EH (cell line): ENCODE measurements at places on chromosomes 13 and 19.

GRCh38 chr13:32135655-32136054 is 104.1 kb downstream of the FRY start:
- DNase-seq, result peak; percentile 89

GRCh38 chr13:112855859-112856258 is 113.2 kb upstream of the MCF2L start:
- no peak for DNase-seq

- DNase-seq, result peak; percentile 67
Measured at GRCh38 chr19:45568732-45569131, 15.9 kb downstream of the OPA3 start.

DNA sequence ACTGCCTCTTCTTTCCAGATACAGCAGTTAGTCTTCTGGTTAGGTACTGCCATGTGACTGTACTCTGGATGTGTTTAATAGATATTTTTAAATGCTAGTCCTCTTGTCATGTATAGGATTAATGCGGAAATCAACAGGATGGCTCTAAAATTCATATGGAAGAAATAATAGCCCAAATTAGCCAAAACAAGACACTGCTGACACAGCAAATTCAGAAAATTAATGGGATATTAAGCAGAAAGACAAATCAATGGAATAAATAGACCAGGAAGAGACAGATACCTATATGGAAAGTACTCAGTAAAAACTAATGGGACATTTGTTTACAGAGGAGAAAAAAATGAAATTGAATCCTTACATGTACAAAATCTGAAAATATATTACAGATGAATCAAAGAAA is 679.3 kb upstream of the PCDH20 start:
- no peak for DNase-seq

GRCh38 chr19:46623915-46624502 is 880 bp downstream of the PTGIR start:
- no peak for DNase-seq

- no peak for DNase-seq
Measured at GRCh38 chr19:6677883-6678689, 8.1 kb upstream of the TNFSF14 start.

- DNase-seq, result peak; percentile 10
Measured at GRCh38 chr13:109868578-109869311, 82.4 kb upstream of the IRS2 start.

DNA sequence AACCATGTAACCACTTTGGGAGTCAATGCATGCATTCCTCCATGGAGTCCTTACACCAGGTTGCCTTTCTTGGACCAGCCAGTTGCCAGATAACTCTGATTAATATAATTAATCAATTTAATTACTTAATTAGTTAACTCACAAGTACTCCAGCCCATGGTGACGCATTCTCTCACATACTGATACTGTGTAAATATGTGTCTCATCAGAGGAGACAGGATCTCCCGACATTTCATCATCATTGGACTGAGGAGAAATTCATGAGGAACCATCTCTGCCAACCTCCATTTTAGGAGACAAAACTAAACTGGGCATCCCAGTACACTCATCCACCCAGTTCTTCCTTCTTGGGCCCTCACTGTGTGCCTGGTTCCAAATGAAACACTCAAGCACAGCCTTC is 6.5 kb upstream of the CASP14 start:
- no peak for DNase-seq

DNA sequence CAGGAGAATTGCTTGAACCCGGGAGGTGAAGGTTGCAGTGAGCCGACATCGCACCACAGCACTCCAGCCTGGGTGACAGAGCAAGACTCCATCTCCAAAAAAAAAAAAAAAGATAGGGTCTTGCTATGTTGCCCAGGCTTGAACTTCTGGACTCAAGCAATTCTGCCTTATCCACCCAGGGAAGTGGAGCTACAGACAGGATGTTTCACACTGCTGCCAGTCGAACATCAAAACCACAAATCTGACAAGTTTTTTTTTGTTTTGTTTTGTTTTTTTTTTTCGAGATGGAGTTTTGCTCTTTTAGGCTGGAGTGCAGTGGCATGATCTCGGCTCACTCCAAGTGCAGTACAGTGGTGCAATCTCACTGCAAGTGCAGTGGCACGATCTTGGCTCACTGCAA is 10.8 kb downstream of the XPO4 start:
- DNase-seq, result no peak

- DNase-seq, result no peak
Measured at GRCh38 chr19:18456974-18457373, 19.0 kb upstream of the ISYNA1 start.

DNA sequence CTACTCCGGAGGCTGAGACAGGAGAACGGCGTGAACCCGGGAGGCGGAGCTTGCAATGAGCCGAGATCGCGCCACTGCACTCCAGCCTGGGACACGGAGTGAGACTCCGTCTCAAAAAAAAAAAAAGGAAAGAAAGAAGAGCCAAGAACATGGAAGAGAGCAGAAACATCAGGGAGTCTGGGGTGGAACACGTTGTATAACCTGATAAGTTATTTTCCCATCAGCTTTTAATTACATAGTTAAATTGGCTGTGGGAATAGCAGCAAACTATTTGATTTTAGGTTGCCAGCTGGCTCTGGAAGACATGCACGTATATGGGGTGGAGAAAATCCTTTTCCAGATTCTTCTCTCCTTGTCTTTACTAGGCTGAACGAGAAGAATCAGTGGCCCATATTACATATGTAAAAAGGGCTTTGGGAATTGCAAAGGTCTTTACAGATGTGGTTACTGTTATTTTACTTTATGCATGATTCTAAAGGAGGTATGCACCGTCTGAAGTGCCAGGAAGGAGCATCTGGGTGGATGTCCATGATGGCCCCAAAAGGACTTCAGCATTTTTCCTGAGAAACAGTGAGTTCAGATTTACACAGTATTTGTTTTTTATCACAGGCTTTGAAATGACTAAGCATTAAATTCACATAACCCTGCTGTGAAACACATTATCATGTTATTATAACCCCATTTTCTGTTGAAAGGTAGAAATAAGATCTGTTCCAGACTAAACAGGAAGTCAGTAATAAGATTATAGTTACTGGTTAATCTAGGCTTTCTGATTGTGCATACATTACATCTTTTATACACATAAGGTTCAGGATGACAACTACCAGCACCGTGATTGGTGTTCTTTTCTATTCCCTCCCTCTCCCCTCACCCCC is 4.6 kb upstream of the NAA16 start:
- DNase-seq, result peak; percentile 42

DNA sequence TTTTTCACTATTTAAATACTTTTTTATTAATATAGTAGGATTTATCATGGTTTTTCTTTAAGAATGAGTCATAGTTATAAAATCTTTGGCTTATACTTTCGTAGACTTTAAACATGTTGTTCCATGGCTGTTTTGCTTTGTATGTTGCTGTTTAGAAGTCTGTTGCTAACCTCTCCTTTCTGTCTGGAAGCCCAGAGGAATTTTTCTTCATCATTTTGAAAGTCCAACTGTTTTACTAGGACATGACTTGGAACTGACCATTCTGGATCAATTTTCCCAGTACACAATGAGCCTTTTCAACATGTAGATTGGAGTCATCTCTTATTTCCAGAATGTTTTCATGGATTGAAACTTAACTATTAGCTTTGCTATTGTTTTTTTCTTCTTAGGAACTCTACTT is 7.9 kb downstream of the CAB39L start:
- peak; percentile 42 for DNase-seq

GRCh38 chr13:112943309-112944125 is 25.5 kb upstream of the MCF2L start:
- peak; percentile 46 for DNase-seq

DNA sequence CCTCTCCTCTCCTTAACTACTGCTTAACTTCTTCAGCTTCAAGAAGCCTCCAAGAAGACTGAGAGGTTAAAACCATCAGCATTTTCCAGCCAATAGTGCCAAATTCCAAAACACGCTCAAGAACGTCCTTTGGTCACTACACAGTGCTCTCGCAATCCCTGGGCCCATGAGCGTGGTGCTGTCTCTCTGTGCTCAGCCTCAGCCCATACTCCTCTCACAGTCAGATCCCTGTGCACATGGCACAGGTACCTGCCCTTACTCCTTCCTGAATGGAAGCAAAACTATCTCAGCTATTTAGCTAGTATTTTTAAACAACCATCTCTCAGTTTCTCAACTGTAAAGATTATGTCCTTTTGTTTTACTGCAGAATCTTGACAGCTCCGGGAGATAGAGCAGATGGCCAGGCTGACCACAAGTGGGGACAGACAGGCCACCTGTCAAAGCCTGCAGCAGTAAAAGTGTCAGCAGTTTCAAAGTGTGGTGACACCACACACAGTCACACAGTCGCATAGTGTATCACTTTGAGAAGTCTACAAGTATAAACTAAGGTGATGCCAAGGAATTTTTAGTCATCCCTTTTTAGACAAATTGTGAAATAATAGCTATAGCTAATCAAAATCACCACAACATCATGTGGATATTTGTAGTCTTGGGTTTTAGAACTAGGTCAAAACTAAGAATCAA is 35.7 kb downstream of the DZIP1 start:
- no peak for DNase-seq

DNA sequence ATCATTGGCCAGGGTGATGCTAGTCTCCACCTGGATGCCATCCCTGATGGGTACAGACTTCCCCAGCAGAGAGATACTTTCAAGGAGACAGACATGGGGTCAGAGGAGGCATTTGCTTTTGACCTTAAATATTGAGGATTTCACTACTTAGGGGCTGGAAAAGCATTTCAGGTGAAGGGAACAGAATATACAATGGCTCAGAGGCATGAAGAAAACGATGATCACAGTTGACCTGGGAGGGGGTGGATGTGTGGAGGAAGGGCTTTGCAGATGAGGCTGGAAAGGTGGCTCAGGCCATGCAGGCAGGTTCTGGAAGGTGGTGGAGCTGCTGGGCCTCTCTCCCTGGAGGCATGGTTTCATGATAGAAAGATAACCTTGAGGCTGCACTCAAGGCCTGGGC is 3.9 kb downstream of the MATK start:
- no peak for DNase-seq

DNA sequence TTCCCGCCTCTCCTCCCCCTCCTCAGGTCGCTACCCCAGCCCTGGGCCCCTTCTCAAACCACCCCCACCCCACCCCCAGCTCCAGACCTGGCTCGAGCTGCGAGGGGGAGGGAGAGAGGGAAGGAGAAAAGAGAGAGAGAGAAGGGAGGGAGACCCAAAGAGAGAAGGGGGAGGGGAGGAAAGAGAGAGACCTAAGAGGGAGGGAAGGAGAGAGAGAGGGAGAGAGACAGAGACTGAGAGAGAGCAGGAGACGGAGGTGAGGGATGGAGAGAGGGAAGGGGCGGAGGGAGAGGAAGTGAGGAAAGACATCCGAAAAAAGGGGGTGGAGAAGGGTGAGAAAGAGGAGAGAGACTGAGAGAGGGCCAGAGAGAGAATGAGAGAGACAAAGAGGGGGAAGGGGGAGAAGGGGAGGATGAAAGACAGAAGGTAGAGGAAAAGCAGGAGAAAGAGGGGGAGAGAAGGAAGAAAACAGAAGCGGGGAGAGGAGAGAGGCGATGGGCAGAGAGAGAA is 2.0 kb upstream of the SPACA6 start:
- DNase-seq, result peak; percentile 62

DNA sequence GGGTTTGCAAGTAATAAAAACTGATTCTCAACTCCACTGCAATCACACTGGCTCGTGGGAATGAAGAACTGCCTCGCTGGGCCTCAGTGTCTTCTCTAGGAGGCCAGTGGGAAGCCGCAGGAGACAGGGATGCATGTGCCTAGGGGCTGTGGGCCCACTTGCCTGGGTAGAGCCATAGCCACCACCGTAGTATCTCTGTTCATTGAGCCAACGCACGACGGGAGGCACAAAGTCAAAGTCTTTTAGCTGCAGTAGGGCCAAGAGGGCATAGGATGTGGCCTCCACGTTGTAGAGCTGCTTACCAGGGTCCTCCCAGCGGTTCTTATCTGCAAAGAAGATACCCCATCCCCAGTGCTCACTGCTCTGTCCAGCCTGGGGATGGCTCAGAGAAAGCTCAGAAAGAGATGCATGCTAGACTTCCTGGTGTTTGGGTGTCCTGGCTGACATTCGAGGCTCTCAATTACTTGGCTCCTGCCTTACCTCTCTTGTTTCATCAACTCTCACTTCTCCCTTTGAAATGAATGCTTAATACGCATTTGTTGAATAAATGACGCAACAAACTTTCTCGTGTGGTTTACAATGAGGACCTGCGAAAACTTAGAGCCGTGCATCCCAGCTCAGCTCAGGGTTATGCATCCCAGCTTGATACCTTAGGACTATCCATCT is 16.1 kb upstream of the TNFSF14 start:
- no peak for DNase-seq

DNA sequence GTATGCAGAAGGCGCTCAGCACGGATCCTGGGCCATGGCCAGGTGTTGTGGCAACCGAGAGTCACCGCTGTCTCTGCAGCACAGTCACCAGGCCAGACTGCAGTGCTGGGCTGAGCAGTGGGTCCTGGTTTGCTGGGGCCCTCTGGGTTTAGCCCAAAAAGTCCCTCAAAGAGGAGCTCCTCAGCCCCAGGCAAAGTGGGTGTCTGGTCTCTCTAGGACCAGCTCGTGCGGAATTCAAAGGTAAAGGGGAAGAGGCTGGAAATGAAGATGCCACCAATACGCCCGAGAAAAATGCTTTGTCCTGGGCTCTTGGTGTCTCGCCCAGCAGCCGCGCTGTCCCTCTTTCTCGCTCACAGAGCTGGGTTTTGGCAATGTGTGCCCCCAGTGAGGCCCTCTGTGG is 38.5 kb upstream of the ANKRD10 start:
- no peak for DNase-seq
